Inflammatory macrophage treated with lipopolysaccharide for 4 hours (primary cell): ENCODE measurements at places on chromosomes 2 and 18.
A peak's percentile ranks its signal among the peaks of the same experiment; 100 is the strongest.

GRCh38 chr2:25165992-25166875 lies 2.1 kb downstream of the POMC start:
- peak; percentile 64 for DNase-seq

DNA sequence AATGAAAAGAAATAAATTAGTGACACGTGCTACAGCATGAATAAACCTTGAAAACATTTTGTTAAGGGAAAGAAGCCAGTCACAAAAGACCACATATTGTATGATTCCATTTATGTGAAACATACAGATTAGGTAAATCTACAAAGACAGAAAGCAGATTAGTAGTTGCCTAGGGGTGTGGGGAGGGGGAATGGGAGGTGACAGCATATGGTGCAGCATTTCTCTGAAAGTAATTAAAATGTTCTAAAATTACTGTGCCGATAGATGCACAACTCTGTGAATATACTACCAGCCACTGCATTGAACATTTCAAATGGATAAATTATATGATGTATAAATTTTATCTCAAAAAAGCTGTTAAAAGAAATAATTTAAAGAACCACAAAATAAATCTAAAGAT lies 161.0 kb downstream of the TRIB2 start:
- DNase-seq: no peak

DNA sequence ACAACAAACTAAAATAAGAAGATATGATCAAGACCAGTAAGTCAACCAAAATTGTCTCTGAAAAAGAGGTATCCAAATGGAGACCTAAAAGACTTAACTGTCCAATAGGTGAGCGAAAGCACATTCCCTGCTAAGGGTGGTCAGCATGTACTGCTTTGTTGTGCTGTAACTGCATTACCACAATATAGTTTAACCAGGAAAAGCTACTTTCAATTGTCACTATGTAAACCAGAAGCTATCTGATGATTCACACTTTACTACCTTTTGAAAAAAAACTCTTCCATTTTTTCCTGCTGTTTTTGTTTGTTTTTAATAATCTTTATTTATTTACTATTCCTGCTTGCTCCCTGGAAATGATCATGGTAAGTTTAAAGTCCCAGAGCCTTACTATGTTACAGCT lies 36.1 kb downstream of the ASXL2 start:
- no peak for DNase-seq

GRCh38 chr2:104447831-104448434 lies 406.0 kb upstream of the POU3F3 start:
- DNase-seq: no peak

DNA sequence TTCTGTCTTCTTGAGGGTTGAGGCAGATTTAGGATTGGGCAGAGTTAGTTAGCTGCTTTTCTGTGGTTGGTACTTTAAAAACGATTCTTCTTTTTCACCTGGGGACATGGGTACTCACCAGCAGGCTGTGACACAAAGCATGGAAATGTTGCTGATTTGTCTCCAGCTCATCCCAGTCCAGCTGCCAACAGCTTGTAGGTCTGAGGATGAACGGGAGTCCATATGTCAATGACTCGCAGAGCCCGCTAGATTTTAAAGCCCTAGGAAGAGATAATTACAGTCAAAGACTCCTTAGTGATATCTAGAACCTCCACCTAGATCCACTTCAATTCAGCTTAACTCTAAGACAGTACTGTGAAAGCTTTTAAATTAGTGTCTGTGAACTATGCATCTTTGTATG lies 20.8 kb downstream of the DOK1 start:
- no peak for DNase-seq

- no peak for DNase-seq
Observed at GRCh38 chr18:36031903-36032302, 35.5 kb downstream of the RPRD1A start.

GRCh38 chr2:236161531-236161930 lies 6.7 kb downstream of the GBX2 start:
- no peak for DNase-seq

DNA sequence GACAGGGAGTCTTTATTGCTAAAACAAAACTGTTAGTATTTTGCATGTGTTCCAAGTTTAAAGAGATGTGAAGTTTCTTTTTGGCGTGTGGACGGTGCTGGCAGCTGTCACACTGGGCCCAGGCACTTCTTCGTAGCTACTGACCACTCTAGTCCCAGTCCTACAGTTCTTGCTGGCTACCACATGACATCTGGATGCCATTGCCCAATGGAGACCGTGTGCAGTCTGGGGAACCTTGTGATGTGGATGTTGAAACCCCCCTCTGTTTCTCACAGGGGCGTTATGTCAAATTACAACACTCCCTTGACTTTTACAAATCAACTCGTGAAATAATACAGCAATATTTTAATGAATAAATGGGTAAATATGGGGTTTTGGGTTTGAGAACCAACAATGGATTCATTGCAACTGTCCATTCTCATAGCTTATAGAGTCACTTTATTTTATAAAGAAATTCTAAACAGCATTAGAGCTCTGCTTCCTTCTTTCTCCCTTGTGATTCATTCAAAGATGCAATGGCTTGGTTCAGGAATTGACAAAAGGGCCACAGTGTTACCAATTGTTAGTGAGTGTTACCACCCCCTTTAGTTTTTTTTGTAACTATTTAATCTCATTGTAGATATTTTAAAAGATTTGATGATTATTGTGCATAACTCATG lies 1.2 kb downstream of the GPD2 start:
- DNase-seq: peak; percentile 96
